ENCODE measurements at places on chromosomes 13 and 19.

- no peak for DNase-seq
Measured at GRCh38 chr19:50983625-50984292, at the start of gene KLK7. TSS of gene KLK7 (minus strand) at chr19:50983917. CDS start at chr19:50982399, 1,518 bp downstream.

- no peak for DNase-seq
Measured at GRCh38 chr13:51643882-51644281, 59.6 kb downstream of the WDFY2 start.

DNA sequence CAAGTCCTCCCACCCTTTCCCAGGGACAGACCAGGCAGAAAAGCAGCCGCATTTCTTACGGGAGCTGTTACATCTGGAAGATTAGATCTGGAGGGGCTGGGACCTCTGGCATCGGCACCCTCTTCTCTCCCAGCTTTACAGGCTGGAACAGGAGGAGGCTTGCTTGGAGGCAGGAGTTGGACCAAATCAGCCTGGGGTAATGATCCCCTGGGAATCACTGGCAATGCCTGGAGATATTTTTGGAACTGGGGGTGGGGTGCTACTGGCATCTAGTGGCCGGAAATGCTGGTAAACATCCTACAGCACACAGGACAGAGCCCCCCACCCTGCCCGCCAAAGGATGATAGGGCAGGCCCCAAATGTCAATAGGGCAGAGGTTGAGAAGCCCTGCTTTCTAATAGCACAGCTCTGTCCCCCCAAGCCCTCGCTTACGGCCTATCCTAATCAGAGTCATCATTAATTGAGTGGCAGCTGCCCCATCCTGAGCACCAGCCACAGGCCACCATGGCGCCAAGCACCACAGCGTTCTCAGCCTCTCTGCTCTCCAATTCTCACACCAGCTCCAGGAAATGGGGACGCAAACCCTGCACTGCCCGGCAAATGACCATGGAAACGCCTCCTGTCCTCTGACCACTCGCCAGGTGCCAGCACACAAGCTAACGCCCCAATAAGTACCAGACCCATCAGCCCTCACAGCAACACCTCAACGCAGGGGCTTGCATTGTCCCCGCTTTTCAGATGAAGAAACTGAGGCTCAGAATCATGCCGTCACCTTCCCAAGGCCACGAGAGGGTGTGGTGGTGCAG, 20.6 kb downstream of the LRRC4B start:
- DNase-seq: no peak

- DNase-seq: no peak
Measured at GRCh38 chr13:80211566-80211965, 129.4 kb downstream of the SPRY2 start.

DNA sequence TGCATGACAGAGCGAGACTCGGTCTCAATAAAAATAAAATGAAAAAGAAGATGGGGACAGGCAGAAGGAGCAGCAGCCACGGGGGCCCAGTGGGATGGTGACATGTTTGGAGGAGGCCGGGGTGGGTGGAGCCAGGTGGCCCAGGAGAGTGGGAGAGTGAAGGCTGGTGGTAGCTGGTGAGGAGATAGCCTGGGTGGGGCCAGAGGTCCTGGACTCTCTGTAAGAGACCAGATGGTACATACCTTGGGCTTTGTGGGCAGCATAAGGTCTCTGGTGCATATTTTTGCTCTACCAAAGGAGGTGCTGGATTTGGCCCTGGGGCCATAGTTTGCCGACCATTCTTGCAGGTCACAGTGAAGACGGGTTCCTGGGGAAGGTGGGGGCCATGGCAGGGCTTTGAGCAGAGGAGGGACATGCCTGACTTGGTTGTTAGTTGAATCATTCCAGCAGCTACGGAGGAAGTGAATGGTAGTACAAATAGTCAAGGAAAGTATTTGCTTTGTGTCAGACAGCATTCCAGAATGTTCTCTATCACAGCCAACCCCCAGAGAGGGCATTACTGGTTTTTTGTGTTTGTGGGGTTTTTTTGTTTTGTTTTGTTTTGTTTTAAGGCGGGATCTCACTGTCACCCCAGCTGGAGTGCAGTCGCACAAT, 69.1 kb downstream of the ARHGEF18 start:
- DNase-seq: no peak

DNA sequence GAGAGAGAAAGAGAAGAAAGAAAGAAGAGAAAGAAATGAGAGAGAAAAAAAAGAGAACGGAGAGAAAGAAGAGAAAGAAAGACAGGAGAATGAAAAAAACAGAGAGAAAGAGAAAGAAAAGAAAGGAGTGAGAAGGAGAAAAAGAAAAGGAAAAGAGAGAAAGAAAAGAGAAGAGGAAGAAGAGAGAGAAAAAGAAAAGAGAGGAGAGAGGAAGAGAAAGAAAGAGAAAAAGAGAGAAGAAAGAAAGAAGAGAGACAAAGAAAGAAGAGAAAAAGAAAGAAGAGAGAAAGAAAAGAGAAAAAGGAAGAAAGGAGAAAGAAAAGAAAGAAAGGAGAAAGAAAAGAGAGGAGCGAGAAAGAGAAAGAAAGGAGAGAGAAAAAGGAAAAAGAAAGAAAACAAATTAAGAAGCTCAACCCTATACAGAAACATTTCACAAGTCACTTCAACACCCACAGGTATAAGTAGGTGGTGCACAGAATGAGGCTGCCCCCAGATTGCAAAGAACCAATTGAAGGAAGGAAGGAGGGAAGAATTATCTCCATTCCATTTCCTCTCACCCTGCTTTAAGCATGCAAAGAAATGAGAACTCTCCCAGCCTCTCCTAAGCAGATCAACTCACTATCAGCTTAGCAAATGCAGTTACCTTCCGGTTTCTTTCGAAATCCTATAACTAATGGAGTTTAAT, 98.8 kb upstream of the CACNA1A start:
- DNase-seq: no peak

GRCh38 chr19:16337809-16338469, 13.3 kb downstream of the KLF2 start:
- DNase-seq: no peak

DNA sequence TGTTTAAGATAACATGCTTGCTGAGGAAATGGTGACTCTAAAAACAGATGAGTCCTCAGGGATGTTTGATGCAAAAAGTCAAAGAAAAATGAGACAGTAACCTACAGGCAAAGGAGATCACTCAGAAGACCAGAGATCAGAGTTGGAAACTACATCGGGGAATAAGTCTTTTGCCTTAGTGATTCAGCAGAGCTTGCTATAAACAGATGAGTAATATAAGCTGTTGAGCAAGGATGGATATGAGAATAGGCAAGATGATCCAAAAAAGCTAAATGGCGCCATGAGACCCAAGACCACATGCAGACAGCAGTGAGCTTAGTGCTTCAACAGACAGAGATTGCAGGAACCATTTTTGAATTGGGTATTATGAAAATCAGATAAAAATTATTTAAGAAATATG, 168.6 kb downstream of the POSTN start:
- DNase-seq: no peak

DNA sequence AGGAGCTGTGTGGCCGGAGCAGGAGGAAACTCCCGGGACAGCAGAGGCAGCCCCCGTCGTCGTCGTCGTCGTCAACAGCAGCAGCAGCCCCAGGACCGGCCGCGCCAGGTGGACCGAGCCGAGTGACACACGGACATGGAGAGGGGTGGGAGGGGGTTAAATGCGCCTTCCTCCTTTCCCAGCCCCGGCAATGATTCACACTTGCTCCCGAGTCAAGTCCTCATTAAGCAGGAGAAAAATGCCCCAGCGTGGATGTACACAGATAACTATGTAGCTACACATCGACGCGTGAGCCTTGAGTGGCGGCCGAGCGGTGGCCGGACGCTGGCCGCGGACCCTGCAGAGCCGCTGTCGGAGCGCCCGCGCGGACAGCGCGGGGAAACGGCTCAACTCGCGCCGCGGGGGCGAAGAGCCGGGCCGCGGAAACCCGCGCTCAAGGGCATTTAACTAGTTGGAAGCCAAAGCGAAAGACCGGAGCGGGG, 645 bp downstream of the UBL3 start:
- peak; percentile 11 for DNase-seq

DNA sequence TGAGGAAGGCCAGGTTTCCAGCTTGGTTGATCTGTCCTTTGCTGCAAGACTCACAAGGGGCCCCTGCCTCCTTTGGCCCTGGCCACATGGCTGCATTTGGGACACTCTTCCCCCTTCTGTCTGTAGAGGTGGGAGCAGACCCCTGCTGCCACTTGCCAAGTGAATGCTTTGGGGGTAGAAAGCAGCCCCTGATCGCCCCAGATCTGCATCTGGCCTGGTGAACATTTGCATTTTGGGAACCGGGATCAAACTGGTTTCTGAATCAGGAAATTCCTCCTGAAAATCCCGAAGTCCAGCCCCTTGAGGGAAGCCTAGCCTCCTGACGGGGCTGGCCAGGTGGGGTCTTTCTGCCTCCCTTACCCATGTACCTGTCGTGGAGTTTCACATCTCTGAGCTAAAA, 14.9 kb downstream of the DPF1 start:
- no peak for DNase-seq

DNA sequence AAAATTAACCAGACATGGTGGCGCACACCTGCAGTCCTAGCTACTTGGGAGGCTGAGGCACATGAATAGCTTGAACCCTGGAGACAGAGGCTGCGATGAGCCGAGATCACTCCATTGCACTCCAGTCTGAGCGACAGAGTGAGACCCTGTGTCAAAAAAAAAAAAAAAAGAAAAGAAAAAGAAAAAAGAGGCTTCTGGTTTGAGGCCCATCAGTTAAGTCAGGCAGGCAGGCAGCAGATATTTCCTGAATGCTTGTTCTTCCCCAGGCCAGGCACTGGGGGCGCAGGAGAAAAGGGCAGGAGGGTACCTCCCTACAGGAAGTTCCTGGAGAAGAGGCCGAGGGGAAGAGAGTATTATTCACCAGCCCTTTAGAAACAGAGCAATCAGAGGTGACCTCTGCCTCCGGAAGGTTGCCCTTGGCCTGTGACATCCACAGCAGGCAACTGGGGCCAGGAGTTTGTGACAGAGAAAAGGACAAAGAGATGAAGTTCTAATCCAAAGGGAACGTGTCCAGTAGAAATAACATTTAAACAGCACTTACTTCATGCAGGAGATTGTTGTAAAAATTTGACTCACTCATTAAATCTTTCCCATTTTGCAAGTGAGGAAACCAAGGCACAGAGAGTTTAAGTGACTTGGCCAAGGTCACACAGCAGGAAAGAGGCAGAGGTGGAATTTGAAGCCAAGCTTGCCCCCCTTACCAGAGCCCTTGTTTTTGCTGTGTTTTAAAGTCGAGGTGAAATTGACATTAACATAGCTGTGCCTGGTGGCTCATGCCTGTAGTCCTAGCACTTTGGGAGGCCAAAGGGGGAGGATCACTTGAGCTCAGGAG, 4.3 kb upstream of the RLN3 start:
- no peak for DNase-seq

GRCh38 chr19:39705578-39706188, 1.4 kb downstream of the LGALS14 start:
- no peak for DNase-seq

DNA sequence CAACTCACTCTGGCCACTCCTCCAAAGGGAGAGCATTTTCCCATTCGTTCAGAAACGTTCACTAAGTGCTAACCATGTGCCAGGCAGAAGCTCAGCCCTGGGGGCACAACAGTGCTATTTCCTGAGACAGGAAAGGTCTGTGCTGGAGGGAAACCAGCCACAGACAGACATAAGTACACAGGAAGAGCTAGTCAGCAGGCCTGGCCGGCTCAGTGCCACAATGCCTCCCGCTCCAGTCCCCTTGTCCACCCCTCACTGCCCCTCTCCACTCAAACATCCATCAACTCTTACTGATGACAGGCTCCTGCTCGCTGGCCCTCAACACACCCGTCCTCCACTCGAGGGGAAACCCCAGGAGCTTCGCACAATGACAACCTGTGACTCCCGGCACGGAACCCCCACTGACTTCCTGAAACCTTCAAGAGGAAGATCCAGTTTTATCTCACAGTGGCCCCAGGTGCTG, 11.3 kb upstream of the PLA2G4C start:
- DNase-seq: no peak

DNA sequence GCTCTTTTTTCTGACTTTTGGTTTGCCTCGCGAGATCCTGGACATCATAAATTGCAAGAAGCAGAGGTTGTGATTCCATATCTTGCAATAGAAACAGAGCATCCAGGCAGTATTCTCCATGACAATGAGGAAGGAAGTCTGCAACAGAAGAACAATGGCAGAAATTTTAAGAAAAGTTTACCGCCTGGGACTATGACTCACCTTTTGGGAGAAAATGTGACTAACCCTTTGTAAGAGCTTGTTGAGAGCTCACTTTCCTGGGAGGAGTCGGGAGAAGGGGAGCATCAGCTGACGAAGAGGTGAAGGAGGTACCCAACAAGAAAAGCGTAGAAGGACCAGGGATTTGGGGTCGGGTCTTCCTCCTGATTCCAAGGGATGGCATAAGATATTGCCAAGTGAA, 34.3 kb upstream of the TNFSF11 start:
- no peak for DNase-seq

GRCh38 chr13:91776611-91777193, 378.3 kb downstream of the GPC5 start:
- no peak for DNase-seq

- no peak for DNase-seq
Measured at GRCh38 chr19:33240181-33240771, 14.6 kb upstream of the SLC7A10 start.

DNA sequence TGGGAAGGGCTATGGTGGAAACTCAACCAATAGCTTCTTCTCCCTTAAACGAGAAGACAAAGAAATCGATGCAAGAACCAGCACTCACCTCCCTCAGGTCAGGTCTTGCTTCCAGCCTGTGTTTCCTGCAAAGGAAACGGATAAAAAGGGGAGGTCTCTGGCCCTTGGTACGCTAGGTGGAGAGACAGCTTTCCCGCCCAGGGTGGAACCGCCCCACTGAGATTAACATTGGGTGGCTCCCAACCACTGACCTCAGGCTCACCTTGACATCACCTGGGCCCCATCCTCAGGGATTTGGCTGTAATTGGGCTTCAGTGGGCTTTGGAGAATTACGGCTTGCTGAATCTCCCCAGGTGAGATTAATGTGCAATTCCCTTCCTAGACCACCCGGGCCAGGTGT, at the start of gene NLRP7:
TSS of gene NLRP7 (minus strand) at position 150 of the 400 bp plus-strand sequence.
- DNase-seq: no peak

GRCh38 chr13:108734676-108735075, 105.3 kb downstream of the MYO16 start:
- no peak for DNase-seq

- no peak for DNase-seq
Measured at GRCh38 chr13:24668511-24668910, 11.7 kb upstream of the ATP12A start.

DNA sequence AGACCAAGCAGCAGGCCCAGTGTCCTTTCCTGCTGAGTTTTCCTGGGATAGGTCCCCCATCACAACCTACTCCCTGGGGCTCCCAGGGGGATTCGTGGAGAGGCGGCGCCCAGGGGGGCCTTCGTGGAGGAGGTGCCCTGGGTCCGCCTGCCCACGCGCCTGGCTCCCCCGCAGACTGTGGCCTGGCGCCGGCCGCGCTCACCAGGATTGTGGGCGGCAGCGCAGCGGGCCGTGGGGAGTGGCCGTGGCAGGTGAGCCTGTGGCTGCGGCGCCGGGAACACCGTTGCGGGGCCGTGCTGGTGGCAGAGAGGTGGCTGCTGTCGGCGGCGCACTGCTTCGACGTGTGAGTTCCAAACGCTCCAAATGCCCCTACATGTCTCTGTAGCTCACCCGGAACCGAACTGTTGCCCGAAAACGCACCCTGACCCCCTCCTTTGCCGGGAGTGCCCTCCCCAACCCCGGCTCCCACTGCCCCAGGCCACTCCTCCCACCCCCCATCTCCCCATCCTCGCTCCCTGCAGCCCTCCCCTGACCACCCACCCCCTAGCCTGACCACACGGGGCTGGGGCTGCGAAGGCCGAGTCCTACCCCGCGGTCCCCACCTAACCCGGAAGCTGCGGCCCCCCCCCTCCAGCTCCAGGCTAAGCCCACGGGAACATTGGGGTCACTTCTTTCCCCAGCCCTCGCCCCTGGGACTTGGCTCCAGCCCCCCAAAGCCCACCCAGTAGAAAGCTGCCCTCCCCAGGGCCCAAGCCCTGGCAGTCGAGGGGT, 3.3 kb downstream of the TIMM13 start:
- DNase-seq: no peak

- no peak for DNase-seq
Measured at GRCh38 chr19:15166700-15167099, 34.1 kb downstream of the NOTCH3 start.

All from stimulated activated CD4-positive, alpha-beta T cell treated with anti-CD3 and anti-CD28 coated beads, TNF-alpha, amount 100 ng/mL, for 48 hours (primary cell).